Stimulated activated naive B cell treated with anti-CD40 and anti-IgM and Interleukin-4, amounts not matched to agents 10 μg/mL and 1 μg/mL and 100 μg/mL, for 72 hours (primary cell): ENCODE measurements at places on chromosomes 13 and 19.

GRCh38 chr13:94822356-94822755, 110.0 kb upstream of the SOX21 start:
- DNase-seq = no peak

GRCh38 chr19:17468302-17469091, 1.8 kb upstream of the SLC27A1 start:
- no peak for DNase-seq

DNA sequence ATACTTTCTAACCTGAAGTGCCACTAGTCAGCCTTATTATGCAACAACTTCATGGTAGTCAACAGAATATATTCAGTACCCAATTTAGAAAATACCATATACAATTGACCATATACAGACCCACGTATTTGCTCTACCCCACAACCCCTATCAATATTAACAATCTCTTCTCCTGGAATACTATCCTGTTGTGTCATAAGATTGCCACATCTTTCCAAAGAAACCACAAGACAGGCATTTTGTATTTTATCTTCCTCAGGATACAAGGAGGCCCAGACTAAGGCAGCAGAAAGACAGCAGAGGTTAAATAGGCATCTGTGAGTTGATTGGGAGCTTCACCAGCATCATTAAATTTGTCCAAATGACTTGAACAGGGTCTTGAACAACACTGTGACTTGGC, 4.5 kb downstream of the SPART start:
- DNase-seq = no peak

DNA sequence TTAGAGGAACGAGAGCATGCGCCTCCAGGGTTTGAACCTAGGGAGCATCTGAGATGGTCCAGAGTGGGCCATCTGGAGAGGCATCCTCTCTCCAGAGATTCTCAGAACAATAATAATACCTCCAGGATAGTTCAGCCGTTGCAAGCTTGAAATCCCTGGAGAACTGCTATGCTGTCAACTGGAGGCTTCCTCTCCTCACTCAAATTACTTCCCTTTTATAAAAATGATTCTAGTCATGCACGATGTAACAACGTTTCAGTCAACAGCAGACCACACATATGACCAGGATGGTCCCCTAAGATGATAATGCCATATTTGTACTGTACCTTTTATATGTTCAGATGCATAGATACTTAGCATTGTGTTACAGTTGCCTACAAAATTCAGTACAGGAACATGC, 108.7 kb downstream of the SHISA2 start:
- DNase-seq = no peak

DNA sequence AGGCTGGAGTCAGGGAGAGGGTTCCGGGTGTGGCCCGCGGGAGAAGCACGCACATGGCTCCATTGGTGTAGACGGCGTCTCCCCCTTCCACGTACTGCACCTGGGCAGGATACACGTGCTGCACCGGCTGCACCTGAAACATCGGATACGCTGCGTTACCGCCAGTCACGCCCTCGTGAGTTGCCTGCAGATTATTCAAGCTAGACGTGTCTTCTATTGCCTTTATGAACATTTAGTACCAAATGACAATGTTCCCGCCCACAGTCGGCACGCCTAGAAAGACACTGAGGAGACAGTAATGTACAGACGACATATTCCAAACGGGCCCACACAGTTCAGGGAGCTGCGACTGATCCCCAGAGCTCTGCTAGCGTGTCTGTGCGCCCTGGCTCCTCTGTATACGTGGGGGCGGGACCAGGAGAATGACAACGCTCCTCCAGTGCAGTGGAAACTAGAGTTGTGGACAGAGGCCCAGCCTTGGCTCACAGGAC, 64.1 kb upstream of the RANBP3 start:
- DNase-seq = no peak

DNA sequence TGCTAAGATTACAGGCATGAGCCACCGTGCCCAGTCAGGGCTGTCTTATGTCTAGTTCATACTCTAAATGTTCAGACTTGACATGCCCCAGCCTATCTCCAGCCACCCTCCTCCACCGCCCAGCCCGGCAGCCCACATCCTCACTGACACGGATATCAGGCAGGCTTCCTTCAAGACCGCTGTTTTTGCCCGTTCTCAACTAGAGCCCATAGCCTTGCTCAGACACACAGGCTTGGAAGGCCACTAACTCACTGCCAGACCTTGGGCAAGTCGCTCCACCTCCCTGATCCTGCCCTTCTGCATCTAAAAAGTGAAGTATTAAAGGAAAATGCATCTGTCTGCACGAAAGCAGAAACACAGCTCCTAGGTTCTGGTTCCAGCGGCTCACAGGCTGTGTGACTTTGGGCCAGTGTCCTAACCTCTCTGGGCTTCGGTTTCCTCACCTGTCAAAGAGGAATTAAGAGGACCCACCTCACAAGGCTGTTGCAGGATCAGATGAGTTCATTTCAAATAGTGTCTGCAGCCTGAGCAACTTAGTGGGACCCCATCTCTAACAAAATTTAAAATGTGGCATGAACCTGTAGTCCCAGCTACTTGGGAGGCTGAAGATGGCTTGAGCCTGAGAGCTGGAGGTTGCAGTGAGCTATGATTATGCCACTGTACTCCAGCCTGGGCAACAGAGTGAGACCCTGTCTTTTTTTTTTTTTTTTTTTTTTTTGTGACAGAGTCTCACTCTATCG, 14.5 kb upstream of the CERS4 start:
- DNase-seq = peak; percentile 41

- DNase-seq = no peak
Measured at GRCh38 chr13:67619351-67619994, 389.3 kb upstream of the PCDH9 start.

GRCh38 chr19:33406521-33407139, 33.1 kb downstream of the CEBPG start:
- peak; percentile 61 for DNase-seq

GRCh38 chr13:36673838-36674326, at the start of gene SERTM1:
TSS of gene SERTM1 (plus strand) at chr13:36674020. CDS start at chr13:36695079, 21,059 bp downstream.
- DNase-seq = no peak

GRCh38 chr19:29173896-29174295, 39.1 kb downstream of the UQCRFS1 start:
- no peak for DNase-seq

DNA sequence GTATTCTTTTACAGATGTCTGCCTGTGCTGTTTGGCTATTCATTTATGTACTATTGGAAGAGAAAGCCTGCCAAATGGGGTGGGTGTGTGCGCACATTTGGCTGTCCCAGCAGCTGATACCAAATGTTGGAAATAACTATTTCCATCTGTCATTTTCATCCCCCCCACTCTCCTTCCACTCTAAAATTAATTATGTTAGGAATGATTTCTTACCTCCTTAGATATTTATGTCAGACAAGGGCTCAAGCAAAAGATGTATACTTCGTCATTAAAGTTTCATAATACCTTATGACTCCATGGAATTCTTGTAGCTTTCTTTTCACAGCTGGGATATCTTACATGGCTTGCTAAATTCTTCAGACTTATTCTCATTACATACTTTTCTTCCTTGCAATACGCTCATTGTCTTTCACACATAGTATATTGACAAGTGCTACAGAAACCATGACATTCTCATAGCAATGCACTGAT, 18.6 kb downstream of the ITM2B start:
- no peak for DNase-seq

DNA sequence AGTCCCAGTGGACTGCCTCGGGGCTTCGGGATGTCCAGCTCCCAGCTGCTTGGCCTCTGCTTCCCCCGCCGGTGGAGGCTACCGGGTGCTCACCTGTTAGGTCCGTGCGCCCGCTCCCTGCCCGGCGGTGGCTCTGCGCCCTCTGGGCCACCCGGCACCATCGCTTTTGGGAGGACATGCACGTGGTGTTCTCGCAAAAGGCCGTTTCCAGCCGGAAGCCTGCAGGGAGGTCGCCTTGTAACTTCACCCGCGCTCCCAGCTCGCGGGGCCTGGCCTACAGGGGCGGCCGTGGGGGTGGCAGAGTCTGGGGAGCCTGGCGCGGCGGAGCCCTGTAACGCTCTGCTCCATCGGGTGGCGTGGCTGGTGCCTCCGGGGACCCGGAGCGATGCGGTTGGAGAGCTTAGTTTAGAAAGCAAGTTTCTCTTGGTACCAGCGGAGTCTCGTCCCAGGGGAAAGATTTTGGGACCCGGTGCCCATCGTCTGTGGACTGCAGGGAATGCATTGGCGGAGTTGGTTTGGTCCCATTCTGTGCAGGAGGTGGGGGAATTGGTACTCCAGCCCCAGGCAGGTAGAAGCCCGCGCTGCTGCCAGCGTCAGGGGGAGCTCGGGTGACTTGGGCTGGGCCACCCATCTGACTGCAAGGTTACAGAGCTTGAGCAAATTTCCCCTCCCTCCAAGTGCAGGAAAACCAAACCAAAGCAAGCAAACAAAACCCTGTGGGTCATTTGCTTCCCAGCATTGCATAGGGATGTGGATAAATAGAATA, 673 bp downstream of the SPATA13 start:
- no peak for DNase-seq

- DNase-seq = no peak
Measured at GRCh38 chr13:80447747-80448146, 106.8 kb upstream of the SPRY2 start.

GRCh38 chr19:29711584-29712132, 3.4 kb downstream of the C19orf12 start:
- DNase-seq = no peak

DNA sequence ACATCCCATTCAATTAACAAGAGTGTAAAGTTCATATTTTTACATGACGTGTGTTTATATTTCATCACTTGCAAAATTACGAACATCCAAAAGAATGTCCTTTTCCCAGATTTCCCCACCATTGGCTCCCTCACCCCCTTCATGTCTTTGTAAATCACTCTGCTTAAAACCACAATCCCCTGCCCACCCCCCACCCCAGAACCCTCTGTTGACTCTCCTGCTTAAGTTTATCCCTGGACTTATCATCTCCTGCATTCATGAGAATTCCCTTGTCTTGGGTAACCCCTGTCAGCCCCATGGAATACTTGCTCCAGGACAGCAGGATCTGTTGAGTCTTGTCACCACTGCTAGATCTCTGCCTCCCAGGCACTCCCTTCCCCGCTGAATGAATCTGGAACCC, 109.9 kb downstream of the COL4A1 start:
- no peak for DNase-seq

- DNase-seq = no peak
Measured at GRCh38 chr13:25677956-25678355, 306.2 kb downstream of the ATP8A2 start.

- no peak for DNase-seq
Measured at GRCh38 chr13:66984241-66984640, 245.9 kb downstream of the PCDH9 start.

DNA sequence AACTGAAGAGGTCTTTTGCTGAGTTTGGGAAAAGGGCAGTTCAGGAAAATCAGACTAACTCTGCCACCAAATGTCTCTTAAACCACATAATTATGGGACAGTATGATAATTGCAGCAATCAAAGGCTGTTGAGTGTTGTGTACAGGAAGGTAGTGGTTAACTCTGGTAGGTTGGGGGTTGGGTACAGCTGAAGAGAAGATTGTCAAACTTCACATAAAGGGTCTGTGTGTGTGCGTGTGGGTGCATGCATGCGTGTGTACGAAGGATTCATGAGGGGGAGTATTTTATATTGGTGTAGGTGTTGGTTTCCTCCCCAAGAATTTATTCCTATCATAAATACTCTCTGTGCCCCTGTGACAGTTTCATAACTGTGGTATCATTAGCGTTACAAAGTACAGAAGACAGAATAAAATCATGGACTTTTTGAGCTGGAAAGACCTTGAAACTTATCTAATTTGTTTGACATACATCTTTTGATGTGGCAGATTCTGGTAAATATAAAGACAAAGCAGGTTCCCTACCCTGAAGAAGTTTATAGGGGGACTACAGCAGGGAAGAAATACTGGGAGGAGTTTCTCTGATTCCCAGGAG, 94.1 kb downstream of the PCCA start:
- no peak for DNase-seq

DNA sequence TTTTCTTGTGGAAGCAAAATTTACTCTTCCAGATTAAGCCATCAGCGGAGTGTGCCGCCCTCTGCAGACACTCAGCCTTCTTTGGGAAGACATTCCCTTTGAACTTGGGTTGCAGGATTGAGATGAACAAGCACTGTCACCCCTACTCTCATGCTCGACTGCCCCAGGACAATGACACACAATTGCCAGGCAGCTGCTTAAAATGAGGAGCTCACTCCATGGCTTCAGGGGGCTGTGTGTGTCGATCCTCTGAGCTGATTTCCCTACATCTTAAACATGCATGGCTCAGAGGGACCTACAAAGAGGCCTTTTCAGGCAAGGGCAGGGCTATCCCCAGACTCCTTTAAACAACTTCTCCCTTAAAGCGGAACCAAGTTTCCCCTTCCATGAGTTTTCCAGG, 107.5 kb upstream of the MBNL2 start:
- no peak for DNase-seq

DNA sequence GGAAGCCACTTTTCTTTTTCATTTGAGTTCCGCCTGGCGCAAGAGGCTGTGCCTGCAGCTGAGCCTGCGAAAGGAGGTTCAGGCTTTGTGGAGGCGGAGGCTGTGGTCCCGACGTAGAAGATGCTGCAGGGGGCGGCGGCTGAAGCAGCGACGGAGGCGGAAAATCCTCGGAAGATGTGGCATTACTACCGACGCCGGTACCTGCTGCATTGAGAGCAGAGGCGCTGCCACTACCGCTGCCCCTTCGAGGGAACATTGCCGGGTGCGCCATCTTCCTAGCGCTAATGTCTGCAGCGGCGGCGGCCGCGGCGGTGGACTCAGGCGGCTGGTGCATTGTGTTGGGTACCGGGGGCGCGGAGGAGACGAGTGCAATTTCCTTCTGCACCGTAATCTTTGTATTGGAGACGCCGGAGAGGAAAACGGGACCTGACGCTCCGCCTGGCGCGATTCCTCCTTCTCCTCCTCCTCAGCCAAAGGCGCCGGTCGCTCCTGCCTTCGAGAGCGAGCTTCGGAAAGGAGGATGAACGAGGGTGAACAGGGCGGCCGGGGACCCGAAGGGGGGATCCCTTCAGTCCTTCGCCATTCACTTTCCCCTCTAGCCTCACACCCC, at the start of gene TSC22D1:
Gene TSC22D1 (minus strand): TSS at position 590 of the 610 bp plus-strand sequence. CDS start 256 bp downstream, at position 334.
- DNase-seq = peak; percentile 41

GRCh38 chr13:39044536-39044935, 6.3 kb downstream of the NHLRC3 start:
- DNase-seq = no peak

DNA sequence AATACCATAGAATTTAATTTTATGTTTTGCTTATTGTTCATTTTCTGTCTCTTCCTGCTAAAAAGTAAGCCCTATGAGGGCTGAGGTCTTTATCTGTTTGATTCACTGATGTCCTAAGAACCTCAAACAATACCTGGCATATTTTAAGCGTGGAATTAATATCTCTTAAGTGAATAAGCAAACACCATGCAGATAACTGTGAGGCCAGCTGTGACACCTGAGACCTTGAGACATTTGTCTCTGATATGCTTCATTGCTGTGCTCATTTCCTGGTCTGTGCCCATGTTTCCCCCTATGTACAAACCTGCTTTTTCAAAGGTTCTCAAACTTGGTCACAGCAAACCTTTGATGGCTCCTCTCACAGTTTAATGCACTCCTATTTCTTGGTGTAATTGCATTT, 254.6 kb downstream of the COG6 start:
- no peak for DNase-seq

- peak; percentile 40 for DNase-seq
Measured at GRCh38 chr19:16778796-16779411, 50.3 kb upstream of the SIN3B start.

- no peak for DNase-seq
Measured at GRCh38 chr13:97321101-97321500, 99.0 kb downstream of the MBNL2 start.

- no peak for DNase-seq
Measured at GRCh38 chr19:19280561-19280960, 7.5 kb upstream of the TM6SF2 start.
